ENCODE measurements at places on chromosomes 7 and 10.
A peak's percentile ranks its signal among the peaks of the same experiment; 100 is the strongest.

GRCh38 chr10:127610816-127611215 lies 61.7 kb downstream of the NPS start:
- DNase-seq = no peak

DNA sequence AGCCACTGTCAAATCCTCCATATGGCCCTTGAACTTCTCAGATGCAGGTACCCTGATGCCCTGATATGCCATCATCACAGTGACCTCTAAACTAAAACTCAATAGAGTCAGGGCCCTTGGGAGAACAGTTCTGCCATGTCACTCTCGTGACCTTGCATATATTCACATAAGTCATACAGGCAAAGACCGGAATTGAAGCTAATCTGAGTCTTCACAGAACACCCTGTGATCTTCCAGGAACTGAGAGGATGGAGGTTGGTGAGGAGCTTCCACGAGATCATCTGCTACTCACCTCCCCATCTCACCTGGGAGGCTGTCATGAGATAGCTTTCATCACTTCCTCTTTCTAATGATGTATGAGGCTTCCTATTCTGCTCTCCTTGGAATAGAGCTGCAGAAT lies 228.7 kb upstream of the CCDC6 start:
- no peak for DNase-seq

- no peak for DNase-seq
Measured at GRCh38 chr10:22733992-22734391, 19.6 kb upstream of the PIP4K2A start.

GRCh38 chr10:36704124-36704523 lies 421.3 kb upstream of the ANKRD30A start:
- no peak for DNase-seq

DNA sequence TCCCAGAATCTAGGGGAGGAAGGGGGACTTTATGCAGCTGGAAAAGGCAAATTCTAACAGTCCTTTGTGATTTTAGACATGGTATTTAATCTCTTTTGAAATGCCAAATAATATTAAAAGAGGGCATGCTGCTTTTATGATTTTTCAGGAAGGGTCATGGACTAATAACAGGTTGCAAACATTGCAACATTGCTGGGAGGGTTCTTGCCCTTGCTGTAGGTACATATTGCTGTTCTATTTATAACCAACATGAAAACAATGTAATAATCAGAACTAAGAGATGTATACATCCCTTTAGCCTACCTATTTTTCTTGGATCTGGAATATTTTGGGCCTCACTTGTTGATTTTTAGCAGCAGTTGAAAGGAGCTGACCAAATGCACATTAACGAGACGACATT lies 411.6 kb downstream of the KCNMA1 start:
- DNase-seq = no peak

GRCh38 chr10:42980553-42981357 lies 96.1 kb upstream of the RET start:
- no peak for DNase-seq

DNA sequence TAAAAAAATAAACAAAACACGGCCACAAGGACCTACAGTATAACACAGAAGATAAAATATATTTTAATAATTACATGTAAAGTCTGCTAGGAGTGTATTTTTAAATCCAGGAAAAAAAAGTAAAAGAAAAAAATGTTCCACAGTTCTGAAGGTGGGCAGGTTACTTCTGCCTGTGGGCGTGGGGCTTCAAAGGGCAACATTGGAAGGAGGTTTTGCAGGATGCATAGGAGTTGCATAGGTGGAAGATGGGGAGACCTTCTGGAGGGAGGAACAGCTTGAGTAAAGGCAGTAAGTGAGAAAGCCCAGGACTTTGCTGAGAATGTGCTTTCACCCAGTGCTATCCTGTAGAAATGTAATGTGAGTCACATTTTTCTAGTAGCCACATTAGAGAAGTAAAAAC lies 37.5 kb upstream of the PLXNA4 start:
- no peak for DNase-seq

DNA sequence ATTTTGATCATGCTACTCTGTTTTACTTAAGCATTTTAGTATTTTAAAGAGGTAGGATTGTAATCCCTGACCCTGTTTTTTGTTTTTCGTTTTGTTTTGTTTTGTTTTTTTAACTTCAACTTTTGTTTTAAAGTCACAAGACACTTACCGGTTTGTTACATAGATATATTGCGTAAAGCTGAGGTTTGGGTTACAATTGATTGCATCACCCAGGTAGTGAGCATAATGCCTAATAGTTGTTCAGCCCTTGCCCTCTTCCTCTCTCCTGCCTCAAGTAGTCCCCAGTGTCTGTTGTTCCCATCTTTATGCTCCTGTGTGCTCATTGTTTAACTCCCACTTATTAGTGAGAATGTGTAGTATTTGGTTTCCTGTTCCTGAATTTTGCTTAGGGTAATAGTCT lies 93.1 kb upstream of the TEX47 start:
- no peak for DNase-seq

- DNase-seq = no peak
Measured at GRCh38 chr7:104820836-104821535, 193.0 kb upstream of the KMT2E start.

DNA sequence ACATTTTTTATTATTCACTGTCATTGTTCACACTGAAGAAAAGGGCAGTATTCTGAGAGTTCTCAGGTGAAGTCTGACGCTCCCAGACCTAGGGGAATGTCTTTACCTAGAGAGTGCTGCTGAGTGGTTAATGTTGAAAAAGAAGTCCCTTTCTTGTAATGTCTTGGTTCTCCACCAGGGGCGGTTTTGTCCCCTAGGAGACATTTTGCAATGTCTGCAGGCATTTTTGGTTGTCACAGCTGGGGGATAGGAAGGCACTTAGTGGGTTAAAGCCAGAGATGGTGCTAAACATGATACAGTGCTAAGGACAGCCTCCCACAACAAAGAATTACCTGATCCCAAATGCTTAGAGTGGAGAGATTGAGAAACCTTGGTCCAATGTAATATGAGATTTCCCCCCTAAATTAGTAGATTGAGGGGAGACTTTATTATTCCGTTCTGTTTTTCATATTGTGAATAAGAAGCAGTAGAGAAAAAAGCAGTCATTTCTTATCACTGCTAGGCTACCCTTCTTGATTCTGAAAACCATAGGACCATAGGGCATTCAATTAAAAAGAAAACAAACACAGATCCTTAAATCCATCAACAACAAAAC lies 13.1 kb downstream of the UMAD1 start:
- peak; percentile 49 for DNase-seq

Measured in activated naive CD4-positive, alpha-beta T cell treated with anti-CD3 and anti-CD28 coated beads for 36 hours (primary cell).